ENCODE measurements at places on chromosomes 7 and 10.

DNA sequence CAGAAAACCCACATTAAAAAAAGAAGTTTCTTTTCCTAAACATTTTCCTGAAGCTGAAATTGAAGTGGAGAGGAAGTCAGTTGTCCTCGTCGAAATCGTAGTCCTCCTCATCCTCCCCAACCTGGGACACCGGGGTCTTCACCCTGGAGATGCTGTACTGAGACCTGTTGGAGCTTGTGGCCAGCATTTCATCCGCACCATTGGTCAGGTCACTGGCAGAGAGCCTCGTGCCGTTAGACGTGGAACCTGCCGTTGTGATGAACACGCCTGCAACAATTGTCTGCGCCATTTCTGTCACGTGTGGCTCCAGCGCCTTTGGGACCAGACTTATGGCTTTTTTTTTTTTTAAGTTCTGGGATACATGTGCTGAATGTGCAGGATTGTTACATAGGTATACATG, 23.8 kb downstream of the CD36 start:
- no peak for DNase-seq

GRCh38 chr7:155618708-155619633, 25.5 kb upstream of the RBM33 start:
- DNase-seq = peak; percentile 34

DNA sequence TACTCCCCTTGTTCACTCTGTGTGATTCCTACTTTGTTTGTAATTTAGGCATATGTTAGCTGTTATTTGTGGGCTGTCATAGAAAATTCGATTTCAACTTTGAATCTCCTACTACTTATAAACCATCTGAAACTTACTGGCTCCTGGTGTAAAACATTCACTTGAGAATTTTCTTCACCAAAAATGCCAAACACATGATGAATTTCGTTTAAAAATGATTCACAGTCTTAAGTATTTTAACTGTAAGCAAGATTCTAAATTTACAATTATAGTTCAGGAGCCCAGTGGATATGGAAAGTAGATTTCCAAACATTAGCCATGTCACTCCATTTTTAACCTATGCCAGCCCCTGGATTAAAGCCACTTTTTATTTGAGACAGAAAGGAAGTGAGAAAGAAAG, 3.1 kb downstream of the CPED1 start:
- DNase-seq = no peak

- no peak for DNase-seq
Observed at GRCh38 chr10:100717166-100717565, 28.2 kb upstream of the PAX2 start.

DNA sequence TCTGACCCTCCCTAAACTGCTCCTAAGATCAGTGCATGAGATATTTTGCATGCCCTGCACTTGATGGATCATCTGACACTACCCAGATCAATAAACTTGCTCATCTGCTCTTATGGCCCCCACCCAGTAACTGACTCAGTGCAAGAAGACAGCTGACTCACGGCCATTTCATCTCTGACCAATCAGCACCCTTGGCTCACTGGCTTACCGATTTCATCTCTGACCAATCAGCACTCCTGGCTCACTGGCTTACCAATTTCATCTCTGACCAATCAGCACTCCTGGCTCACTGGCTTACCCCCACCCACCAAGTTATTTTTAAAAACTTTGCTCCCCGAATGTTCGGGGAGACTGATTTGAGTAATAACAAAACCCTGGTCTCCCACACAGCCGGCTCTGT, 37.2 kb upstream of the OPTN start:
- no peak for DNase-seq

- no peak for DNase-seq
Observed at GRCh38 chr10:95531058-95531809, 29.9 kb downstream of the SORBS1 start.

DNA sequence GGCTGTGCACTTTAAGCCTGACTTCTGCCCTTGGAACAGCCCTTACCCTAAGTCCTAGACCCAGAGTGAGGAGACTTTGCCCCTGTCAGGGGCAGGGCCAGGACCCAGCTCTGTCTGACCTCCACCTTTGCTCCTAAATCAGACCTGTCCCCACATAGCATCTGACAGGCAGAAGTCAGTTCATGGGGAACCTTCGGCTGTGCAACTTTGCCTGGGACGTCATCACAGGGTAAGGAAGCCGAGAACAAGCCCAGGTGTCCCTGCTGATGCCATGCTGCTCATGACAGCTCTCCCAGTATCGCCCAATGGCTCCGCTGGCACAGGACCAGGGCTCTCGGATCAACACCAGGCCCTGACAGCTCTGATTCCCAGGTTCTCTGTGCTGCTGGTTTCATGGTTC, 55.4 kb downstream of the TNS3 start:
- DNase-seq = no peak

- DNase-seq = peak; percentile 36
Observed at GRCh38 chr7:66326501-66327215, 121.5 kb downstream of the TPST1 start.

DNA sequence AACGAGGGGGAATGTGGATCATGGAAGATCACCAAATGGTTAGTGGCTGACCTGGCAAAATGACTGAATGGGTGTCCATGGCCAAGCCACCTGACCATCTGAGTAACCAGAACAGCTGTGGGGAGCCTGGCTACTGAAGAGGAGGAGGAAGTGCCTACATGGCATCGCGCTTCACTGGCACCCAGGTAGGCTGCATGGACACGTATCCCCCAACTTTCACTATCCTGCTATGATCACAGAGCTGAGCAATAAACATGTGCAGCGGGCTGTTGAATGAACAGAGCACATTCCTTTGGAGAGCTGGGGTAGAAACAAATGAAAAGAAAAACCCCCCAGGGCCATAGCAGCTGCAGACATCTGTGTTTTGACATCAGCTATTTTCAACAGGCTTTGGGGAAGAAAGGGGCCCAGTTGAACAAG, 6.5 kb downstream of the AKR1B1 start:
- DNase-seq = no peak

DNA sequence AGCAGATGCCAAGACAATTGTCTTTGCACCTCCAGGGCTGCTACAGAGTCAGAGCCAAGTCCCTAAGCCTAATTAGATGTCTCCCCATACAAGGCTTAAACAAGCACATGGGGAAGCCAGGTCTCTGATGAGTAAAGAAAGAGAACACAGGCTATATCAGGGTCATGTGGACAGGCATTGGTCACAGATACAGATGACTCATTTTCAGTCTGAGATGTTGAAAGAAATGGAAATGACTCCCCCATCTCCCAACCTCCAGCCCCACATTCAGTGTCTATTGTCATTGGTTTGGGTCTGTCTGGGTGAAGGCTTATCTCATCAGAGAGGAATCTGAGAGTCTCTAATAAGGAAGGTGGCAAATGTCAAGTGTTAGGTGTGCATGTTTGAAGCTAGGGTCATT, 290.1 kb upstream of the KIAA1217 start:
- no peak for DNase-seq

GRCh38 chr7:266851-267840, 22.8 kb upstream of the FOXL3 start:
- no peak for DNase-seq

GRCh38 chr10:98150544-98150943, 16.1 kb downstream of the R3HCC1L start:
- DNase-seq = no peak

DNA sequence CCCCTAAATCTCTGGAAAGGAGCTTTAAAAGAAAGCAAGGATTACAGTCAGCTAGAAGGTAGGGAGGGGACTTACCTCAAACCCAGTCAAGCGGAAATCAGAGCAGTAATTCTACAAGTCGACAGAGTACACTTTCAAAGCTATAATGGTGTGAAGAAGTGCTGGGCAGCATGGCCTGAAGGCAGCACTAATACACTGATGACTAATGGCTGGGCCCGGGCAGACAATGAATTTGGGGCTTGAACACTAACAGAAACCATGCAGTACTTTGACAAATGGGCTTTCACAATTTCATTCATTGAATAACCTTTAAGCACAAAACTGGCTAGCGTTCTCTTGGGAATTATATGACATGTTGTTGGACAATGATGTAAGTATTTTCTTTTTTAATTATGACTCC, 4.7 kb downstream of the GLI3 start:
- DNase-seq = no peak

DNA sequence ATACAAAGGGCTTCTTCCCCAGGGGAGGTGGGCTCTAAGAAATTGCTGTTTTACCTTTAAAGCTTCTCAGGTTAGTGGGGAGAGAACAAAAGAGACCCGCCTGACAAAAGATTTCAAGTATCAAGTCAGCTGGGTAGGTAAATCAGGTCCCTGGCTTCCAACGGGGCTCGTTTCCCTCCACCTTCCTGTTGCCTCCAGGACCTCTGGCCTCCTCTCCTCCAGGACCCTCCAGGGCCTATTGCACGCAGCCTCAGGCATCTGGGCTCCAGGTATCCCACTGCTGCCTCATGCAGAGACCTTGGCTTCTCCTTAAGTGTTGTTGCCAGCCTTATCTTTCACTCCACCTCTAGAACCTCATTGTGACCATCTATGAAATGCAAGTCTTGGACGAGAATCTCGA, 2.9 kb downstream of the BNIP3 start:
- no peak for DNase-seq

GRCh38 chr10:34360984-34361383, 454.1 kb downstream of the PARD3 start:
- DNase-seq = no peak

DNA sequence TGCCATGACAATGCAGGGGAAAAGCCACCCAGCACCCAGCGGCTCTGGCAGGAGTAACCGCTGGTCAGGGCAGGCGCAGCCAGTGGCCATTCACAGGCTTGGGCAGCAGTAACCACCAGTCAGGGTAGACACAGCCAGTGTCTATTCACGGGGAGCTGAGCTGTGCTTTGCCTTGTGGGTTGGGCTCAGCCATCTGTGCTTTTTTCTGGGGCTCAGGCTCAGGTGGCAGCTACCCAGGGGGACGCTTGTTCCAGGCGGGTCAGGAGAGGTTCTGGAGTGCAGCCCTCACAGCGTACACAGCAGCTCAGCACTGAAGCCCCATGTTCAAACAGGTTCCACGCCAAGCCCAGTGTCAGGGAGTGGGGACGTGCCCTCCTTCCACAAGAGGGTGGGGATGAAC, 28.5 kb downstream of the FOXL3 start:
- DNase-seq = no peak

GRCh38 chr10:67802767-67803538, 35.0 kb downstream of the DNAJC12 start:
- DNase-seq = no peak

GRCh38 chr7:96100737-96101136, 221.2 kb downstream of the SLC25A13 start:
- DNase-seq = no peak

DNA sequence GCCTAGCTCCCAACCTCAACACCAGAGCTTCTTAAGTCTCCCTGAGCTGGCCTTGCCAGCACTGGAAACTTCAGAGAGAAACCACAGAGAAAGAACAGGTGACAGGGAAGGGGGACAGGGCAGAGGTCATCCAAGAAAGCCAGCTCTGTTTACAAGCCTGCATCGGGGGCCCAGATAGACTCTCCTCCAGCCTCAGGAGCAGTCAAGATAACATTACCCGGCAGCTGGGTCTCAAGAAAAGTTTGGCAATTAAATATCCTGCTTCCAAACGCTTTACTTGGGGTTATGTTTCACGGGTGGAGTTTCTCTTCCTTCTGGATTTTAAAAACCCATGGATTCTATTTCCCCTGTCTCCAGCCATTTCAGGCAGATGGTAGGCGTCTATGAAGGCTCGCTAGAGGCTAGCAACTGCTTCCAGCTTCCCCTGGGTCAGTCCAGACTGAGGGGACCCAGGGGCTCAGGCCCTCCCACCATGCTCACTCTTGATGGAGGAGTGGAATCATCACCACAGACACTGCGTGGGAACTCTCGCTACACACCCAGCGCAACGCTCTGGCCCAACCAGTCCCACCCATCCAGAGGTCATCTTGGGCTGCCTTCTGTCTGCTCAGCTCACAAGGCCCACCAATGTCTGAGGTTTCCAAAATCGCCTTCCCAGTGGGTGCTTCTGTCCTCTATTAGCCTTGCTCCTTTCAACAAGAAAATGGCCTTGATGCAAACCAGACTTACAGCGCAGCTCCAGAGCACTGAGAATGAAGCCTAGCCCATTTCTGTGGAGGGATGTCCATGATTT, 48.8 kb downstream of the SH3PXD2A start:
- no peak for DNase-seq

- DNase-seq = peak; percentile 37
Observed at GRCh38 chr10:122441961-122442360, 12.5 kb upstream of the ARMS2 start.

DNA sequence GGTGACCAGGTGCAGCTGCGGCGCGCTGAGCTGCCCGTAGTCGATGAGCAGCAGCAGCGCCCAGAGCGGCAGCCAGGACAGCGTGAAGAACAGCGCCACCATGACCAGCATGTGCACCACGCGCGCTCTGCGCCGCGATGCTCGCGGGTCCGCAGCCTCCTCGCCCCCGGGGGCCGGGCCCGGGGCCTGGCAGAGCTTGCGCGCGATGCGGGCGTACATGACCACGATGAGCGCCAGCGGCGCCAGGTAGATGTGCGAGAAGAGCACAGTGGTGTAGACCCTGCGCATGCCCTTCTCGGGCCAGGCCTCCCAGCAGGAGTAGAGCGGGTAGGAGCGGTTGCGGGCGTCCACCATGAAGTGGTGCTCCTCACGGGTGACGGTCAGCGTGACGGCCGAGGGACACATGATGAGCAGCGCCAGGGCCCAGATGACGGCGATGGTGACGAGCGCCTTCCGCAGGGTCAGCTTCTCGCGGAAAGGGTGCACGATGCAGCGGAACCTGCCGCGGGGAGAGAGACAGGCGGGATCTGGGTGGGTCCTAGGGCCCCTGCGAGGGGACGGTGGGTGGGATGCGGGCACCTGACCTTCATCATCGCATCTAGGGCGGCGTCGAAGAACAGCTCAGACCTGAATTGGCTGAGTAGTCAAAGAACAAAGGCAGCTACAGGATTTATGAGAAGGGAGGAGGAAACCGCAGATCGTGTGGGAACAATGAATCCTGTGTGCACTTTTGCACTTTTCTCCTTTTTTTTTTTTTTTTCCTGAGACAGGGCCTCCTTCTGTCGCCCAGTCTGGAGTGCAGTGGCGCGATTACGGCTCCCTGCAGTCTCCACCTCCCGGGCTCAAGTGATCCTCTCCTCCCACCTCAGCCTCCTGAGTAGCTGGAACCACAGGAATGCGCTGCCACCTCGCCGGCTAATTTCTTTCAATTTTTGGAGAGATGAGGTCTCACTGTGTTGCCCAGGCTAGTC, 22.4 kb upstream of the PPA1 start:
- no peak for DNase-seq

DNA sequence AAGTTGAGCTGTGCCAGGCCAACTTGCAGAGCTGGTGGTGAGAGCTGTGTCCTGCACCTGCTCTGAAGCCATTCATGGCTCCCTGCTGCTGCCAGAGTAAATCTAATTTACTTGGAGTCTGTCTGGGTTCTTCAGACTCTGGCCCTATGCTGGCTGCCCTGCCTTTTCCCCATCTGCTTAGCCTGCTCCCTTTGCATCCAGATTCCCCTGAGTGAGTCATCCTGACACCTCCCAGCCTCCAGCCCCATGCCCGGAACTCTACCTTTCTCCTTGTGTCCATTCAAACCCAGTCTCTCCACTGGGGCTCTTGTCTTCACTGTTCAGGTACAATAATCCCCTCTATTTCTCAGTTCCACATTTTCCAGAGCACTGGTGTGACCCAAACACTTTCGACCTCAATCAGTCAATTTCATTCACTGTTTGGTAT, 434.4 kb upstream of the ZMIZ1 start:
- DNase-seq = peak; percentile 33

GRCh38 chr7:107105591-107106245, 61.2 kb downstream of the PRKAR2B start:
- DNase-seq = no peak

Data from HTR-8/SVneo (cell line).